ENCODE measurements at places on chromosomes 6 and 20.
A peak's percentile ranks its signal among the peaks of the same experiment; 100 is the strongest.

DNA sequence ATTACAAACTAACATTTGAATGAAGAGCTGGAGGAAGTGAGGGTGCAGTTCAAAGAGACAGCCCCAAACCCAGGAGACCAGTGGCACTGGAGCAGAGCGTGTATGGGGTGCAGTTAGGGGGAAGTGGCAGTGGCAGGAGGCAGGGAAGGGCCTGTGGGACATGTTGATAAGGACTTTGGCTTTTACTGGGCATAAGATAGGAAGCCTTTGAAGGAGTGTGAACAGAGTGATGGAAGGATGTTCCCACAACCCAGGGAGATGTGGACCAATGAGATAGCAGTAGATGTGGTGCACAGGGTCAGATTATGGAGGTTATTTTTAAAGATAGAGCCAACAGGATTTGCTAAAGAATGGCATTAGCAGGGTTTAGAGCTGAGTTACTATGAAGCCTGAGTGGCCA is 56.4 kb downstream of the AIG1 start:
- DNase-seq = no peak

GRCh38 chr6:160106701-160107100 is 14.9 kb upstream of the SLC22A1 start:
- DNase-seq = no peak

DNA sequence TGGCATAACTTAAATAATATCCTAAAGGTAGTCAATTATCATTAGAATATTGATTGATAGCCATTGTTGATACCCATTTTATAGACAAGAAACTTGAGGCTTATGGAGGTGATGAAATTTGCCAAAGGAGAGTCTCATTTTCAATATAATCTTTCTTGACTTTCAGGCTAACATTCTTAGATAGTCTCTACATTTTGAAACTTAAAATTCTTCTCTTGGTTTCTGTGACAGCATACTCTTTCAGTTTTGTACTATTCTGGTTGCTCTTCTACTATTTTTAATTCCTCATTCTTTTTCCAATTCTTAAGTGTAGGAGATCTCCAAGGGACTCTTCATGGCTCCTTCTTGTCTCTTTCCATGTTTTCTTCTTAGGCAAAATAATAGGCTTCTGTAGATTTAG is 3.7 kb upstream of the SH3BGRL2 start:
- no peak for DNase-seq

DNA sequence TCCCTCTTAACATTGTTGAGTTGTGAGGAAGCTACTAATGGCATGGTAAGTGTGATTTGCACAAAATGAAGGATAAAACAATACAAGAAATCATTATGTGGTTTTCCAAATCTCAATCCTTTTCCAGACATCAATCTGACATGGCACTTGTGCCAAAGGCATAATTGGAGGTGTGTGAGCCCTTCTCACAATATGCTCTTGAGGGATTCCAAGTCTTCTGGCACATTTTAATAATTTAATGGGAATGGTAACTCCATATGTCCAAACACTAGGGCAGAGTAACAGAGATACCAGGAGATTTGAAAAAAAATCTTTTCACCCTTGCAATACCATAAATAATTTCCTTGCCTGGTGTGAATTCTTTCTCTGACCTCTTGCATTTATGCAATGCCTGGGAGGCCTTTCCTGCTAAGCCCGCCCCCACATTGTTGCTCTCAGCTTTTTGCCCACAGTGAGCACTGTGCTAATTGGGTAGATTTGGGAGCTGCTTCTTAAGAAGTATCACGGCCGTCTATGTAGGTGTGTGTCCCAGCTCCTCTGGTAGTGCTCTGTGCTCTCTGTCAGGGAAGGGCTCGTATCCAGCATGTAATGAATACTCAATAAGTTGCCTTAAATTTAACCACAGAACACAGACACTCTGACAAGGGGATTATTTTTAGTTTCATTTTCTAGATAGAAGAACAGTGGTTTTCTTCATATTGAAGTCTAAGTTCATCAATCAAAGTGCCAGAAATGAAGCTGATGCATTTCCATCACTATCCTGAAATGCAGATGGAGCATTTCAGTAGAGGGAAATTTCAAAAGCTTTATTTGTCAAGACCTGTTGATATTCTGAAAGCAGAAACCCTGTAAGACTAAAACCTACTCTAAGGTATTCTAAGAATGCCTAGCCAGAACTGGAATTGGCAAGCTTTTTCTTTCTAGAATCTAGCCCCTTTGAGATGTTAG is 54.4 kb upstream of the CEP85L start:
- DNase-seq = peak; percentile 55

GRCh38 chr6:56694002-56694401 is 51.3 kb upstream of the DST start:
- peak; percentile 41 for DNase-seq

- no peak for DNase-seq
These were observed 50.4 kb downstream of the YTHDF1 start for GRCh38 chr20:63165356-63166192.

GRCh38 chr6:161522276-161522675 is 248.4 kb upstream of the AGPAT4 start:
- DNase-seq = no peak

GRCh38 chr20:13025181-13025580 is 16.4 kb downstream of the SPTLC3 start:
- no peak for DNase-seq

DNA sequence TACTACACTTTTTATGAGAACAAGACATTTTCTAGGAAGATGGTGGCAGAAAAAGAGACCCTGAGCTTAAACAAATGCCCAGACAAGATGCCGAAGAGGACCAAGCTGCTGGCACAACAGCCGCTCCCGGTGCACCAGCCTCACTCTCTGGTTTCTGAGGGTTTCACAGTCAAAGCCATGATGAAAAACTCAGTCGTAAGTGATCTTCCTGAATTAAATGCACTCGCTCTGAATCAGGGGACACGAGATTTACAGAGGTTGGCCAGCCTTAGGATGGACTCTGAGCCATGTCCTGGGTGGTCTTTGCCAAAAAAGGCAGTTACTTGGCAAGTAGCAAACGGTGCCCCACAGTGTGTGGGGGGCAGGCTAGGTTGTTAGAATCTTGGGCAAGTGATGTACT is 423 bp downstream of the PACRG start:
- no peak for DNase-seq

GRCh38 chr20:41927189-41927588 is 309.0 kb upstream of the CHD6 start:
- DNase-seq = no peak

DNA sequence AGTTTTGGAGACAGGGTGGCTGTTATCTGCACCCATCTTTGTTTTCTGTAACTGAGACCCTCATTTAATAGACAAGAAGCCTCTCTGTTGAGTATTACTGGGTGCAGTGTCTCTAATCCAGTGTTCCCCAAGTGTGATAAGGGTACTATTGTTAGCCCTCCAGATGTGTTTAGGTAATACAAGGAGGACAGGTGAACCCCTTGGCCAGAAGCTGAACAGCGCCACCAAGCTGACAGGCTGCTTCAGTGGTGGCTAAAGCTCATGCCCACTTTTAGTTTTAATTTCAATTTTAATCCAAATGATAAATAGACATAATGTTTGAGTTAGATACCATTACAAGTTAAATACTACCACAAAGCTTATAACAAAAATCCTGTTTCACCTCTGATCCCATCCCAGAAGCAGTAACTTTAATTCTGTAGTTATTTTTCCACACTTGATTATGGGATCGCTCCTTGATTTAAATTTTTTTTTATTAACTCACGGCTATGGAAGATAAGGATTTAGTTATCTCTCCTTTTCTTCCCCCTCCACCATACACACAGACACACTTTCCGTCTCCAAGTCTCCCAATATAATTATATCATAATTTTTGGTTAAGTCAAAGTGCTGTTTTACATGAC is 8.4 kb upstream of the STK35 start:
- no peak for DNase-seq

DNA sequence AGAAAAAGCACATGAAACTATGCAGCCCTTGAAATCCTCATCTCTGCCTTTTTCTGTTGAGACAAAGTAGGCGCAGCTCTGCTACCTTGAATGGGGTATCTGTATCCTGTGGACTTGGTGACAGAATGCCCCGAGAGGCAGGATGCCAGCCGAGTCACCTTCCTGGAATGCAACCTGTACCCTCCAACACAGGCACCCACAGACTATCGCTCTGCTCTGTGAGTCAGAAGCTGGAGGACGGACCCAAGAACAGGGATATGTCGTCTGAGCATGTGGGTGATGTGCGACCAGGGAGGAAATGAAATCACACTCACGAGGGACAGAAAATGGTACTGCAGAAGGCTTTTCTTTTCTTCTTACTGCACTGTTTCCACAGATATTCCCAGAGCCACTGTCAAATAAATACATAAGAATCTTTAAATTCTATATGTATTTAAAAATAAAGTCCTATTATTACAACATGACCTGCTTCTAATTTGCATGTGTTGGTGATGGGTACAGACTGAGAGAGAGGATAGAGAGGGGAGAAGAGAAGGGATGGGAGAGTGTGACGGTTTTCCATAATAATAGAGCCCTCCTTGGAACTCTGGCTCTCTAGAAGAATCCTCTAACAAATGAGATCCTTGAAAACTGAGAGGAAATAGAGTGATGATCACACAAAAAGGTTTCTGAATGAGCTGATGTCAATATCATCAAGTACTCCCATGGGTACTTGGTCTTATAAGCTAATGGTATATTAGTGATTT is 308.1 kb downstream of the FOXC1 start:
- DNase-seq = peak; percentile 56

DNA sequence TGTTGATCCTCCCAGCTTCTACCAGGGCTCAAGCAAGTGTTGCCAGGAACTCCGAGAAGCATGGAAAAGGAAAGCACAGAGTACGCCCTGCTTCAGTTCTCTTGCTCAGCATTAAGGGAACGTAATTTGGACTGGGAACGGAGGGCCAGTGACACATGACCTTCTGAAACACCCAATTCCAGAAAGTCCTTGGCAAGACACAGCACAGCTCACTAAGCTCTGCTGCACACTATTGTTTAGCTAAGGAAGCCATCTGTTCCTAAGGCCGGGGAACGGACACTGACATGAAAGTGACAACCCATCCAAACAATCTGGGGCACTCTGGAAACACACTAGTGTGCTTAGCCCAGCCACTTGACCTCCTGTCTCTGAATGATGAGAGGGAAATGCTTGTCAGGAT is 56.9 kb upstream of the NXT1 start:
- DNase-seq = peak; percentile 5

DNA sequence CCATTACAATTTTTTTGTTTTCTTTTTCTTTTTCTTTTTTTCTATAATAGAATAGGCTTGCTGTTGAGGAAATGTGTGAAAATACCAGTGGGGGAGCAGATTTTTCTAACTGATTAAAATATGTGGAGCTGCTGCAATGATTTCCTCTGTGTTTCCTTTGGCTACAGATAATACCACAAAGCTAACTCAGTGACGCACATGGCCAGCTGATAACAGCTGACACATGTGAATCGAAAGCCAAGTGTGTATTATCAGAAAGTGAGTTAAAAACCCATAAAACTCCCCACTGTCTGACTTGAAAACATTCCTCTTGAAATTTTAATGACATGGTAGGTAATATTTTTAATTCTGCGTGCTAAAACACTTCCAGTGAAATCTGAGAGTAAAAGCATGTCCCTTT is 70.8 kb upstream of the AHI1 start:
- DNase-seq = peak; percentile 97

DNA sequence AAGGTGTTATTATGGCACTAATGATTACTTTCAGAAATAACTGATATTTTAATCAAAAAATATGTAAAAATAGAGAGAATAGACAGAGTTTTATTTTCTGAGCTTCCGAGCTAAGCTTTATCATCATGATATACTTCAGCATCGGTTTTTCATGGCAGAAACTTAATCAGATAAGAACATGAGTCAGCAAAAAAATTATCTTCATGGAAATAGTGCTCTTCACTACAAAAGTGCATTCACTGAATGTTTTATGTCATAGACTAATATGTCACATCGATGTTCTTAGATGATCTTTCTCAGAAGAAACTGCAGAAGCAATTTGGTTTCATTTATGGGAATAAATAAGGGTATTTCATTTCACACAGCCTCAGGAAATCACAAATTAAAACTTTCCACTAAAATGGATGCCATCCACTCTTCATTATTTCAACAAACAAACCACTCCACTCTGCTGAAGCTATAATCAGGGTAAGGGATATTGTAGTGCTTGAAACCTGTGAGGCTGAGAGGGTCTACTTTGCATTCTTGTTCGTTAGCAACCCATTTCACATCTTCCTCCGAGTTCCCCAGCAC is 10.2 kb upstream of the MAP3K7 start:
- no peak for DNase-seq

GRCh38 chr6:116439522-116440051 is 21.6 kb upstream of the CALHM6 start:
- DNase-seq = peak; percentile 46

GRCh38 chr6:170583756-170584180 is 669 bp downstream of the PDCD2 start:
- peak; percentile 6 for DNase-seq

GRCh38 chr20:3813848-3814581 is 6.3 kb upstream of the AP5S1 start:
- DNase-seq = no peak

- no peak for DNase-seq
These were observed 137.9 kb downstream of the DLL1 start for GRCh38 chr6:170152989-170153388.

GRCh38 chr20:23033918-23034317 is 1.2 kb upstream of the SSTR4 start:
- no peak for DNase-seq

- DNase-seq = no peak
These were observed 475.6 kb upstream of the CHD6 start for GRCh38 chr20:42093542-42094440.

- DNase-seq = no peak
These were observed 69.6 kb downstream of the PYGB start for GRCh38 chr20:25317351-25318075.

DNA sequence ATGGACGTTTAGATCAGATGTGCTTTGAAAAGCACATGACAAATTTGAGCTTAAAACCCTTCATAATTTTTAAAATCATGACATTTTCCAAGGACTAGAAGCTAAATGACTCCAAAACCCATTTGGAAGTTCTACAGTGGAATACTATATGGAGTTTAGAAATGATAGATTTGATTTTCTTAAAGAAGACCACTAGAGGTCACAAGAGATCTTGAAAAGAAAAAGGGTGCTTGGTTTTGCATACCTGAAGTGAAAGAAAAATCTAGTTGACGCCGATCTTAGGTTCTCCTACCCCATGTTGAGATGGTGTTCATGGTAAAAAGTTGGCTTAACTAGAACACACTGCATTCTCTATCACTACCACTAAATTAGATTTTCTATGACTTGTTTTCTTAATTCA is 31.5 kb downstream of the CFAP61 start:
- DNase-seq = peak; percentile 58

DNA sequence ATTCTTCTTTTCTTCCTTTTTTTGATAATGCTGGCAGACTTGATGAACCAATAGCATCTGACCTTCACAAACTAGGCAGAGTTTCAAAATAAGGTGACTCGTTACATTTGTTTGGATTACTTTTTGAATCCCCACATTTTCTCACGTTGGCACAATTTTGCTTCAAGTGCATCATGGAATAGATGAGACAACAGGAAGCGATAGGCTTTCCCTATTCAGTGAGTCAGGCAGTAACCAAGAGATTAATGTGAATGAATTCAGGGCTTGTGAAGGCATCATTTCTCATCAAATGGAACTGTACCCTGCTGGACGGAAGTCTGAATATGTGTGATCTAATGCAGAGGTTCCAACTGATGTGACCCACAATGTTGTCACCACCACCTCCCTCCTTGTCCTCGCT is 10.7 kb downstream of the RFPL4B start:
- DNase-seq = peak; percentile 66

Data from fibroblast of the aortic adventitia (primary cell).